Activated T-cell treated with anti-CD3 and anti-CD28 coated beads, Interleukin-2, amount 50 U/mL, for 4 hours (primary cell): ENCODE measurements at places on chromosomes 16 and 17. TPM values are rescaled to one million over a fixed set of nuclear protein-coding genes. Genes with fewer than 3 reads are reported as not detected.

The MT1G gene
- total RNA-seq = 40.5 TPM

The SLFN14 gene
- not detected for total RNA-seq

The TAC4 gene
- total RNA-seq = not detected

The SPATA32 gene
- total RNA-seq = 0.27 TPM

DNA sequence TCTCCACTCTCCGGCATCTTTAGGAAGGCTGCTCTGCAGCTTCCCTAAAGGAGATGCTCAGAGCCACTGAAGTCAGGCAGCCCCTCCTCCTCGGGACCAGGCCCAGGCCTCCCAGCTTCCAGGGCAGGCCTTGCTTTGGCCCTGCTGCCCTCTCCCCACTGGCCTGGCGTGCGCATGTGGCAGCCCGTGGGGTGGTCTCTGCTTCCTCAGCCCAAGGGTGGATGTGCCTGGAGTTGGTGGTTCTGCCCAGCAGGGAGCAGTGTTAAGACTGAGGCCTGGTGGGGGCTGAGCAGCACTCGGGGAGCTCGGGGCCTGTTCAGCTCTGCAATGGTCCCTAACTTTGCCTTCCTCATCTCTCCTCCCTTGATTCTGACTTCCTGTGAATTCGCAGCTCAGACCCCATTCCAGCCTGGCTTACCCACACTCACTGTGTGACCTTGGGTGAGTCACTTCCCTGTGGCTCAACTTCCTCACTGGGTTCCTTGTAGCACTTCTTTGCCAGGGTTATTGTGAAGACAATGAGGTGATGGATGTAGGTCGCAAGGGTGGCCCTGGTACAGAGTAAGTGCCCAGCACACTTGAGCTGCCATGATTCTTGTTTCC lies 63.2 kb downstream of the NKD1 start:
- no peak for DNase-seq

- DNase-seq = no peak
Measured at GRCh38 chr17:62821189-62822079, 13.3 kb upstream of the MARCHF10 start.

DNA sequence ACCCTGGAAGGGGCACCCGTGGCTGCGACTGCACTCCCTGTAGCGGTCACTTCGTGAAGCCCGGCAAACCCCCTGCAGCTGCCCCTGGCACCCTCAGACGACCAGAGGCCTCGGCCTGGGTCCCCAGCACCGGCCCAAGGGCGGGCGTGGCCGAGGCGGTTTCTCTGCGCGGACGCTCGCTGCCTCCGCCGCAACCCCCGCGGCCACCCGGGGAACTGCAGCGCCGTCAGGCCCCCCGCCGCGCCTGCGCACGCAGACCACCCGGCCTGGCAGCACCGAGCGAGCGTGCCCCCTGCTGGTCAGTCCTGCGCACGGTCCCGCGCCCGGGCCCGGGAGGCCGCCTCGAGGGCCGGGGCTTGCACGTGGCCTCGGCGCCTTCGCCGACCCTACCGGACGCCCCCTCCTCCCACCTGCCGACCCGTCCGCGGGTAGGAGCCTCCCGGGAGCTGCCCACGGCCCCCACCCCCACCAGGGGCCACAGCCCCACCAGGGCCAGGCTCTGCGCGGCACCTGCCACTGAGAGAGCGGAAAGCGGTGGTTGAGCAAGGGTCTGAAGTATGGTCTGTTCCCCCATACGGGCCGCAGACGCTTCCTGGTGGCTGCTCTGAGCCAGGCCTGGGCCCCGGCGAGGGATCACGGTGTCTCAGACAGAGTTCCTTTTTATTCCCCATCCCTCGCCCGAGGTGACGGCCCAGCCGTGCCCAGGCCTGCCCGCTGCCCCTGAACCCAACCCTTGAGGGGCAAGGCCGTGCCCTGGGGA lies 11.5 kb upstream of the HS3ST6 start:
- DNase-seq = peak; percentile 93

DNA sequence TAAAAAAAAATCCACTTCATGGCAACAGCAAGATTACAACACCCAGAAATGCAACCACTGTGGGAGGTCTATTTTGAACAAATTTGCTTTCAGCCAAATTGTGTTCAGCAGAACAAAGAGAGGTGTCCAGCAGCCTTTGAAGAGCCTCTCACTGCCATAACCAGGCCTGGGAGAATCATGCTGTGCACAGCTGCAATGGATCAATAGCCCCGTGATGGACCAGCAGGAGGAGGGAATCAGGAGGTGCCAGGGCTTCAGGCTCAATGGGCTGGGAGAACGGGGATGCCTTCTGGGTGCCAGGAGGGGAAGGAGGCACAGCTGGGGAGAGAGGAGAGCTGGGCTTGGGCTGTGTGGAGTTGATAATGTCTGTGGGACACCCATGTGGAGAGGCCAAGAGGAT lies 366.2 kb upstream of the EEF2KMT start:
- DNase-seq = no peak

GRCh38 chr16:47667956-47668355 lies 206.8 kb downstream of the PHKB start:
- no peak for DNase-seq

- DNase-seq = peak; percentile 29
Measured at GRCh38 chr16:89314357-89314756, 96.9 kb downstream of the ZNF778 start.

GRCh38 chr17:14304222-14304772 lies 3.4 kb downstream of the HS3ST3B1 start:
- no peak for DNase-seq
